ENCODE measurements at places on chromosomes 12 and 14.

GRCh38 chr14:52079239-52079959 is 10.5 kb upstream of the NID2 start:
- DNase-seq, result no peak

- no peak for DNase-seq
Measured at GRCh38 chr12:125038976-125039625, 26.1 kb upstream of the AACS start.

DNA sequence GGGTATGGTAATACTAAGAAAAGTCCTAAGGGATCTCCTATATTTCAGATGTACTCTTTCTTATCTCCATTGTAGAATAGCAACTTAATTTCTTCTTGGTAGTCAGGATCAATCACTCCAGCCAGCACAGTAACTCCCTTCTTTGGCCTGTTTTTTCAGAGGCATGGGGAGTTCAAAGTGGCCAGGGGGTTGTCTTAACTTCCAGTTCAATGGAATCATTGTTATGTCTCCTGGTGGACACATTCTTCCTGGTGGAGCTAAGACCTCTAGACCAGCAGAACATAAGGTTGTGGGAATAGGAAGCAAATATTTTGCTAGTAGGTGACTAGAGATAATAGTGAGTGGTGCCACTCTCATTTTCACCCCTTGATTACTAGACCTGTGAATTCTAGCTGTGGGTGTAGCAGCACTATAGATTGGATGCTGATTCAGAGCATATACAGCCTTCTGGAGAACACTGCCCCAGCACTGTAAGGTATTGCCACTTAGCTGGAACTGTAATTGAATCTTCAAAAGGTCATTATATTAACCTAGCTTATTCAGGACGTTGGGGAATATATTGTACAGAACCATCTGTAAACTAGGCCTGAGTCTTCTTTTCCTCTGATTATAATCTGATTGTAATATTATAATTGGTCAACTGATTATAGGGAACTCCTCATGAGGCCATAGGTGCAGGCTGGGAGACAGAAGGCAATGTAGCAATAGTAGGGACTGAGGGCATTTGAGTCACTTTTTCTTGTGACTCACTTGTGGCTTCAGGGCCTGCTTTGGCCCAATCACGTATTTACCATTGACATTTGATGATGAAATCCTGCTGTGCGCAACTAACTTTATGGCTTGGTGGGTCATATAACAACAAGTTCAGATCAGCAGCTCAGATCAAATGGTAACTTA is 60.2 kb upstream of the ATP2B1 start:
- DNase-seq, result peak; percentile 97

- DNase-seq, result no peak
Measured at GRCh38 chr14:89544636-89545301, 127.7 kb upstream of the FOXN3 start.

All from AG09309 (cell line).